ENCODE measurements at places on chromosomes 7 and 10.

DNA sequence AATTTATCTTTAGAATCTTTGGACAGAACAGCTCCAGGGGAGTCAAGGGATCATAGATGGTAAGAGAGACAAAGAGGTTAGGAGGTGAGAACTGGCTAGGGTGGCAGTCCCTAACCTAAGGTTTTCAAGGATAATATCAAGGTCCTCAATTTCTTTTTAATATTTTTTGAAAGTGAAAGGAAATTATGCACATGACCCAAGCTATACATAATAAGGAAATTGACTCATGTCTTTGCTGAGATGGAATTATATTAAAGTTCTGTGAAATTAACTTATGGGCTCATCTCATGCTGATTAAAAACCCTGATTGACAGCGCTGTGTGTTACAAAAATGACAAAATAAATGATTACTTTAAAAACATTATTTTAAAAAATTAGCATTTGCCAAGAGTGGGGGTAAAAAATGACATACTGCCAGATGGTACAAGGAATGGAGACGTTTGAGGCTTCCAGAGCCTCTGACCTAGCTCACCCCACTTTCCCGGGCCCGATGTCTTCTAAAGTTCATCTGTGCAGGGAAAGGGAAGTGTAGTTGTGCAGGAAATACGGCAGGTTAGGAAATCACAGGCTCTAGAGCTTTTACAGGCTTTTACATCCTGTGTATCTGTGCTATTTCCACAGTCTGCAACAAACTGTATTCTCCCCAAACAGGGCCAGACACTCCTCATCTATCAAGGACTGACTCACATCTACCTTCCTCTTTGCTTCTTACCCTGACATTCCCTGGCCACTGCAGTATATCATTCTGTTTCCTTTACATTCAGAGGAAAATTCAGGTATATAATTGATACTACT, 185.6 kb upstream of the PRSS58 start:
- peak; percentile 51 for DNase-seq

- DNase-seq: no peak
Observed at GRCh38 chr10:6592080-6592479, 12.0 kb upstream of the PRKCQ start.

DNA sequence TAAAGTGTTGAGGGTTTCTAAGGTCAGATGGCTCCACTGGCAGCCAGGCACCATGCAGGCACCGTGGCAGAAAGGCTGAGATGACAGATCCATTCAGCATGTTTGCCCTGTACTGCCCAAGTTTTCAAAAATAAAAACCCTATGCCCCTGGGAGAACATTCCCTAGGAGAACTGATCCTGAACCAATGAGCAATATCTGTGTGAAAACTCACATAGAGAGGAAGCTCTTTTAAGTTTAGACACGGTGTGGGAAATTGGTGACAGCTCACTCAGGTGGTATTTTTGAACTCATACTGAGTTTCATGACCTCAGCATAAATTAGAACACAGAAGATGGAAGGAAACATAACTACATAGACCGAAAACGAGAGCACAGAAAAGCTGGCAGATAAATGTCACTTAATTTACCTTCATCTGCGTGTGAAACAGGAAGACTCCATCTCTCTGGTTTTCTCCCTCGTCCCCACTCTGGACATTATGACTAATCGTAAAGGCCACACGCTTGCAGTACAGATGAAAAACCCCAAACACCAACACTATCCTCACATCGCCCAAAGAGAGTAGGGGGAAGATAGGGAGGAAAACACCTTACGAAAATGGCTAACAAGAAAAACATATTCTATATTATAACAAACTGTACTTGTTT, 127.8 kb downstream of the ICA1 start:
- no peak for DNase-seq

DNA sequence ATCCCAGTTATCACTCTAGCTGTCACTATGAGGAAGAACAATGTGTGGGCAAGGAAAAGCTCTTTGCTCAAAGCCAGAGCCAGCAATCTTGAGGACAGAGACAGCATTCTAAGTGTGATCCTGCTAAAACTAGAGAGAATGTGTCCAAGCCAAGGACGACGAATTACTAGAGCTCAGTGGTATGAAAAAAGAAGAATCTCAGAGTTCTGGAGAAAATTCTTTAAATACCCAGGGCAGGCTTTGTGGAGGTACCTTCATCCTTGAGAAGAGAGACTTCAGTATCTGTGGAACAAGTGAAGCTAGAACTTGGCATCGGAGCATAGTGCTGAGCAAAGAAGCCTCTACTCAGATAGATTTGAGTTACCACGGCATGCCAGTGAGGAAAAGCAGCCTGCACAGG, 209.8 kb downstream of the TRIL start:
- DNase-seq: no peak

GRCh38 chr10:86254081-86254480, 112.5 kb downstream of the GRID1 start:
- DNase-seq: no peak

DNA sequence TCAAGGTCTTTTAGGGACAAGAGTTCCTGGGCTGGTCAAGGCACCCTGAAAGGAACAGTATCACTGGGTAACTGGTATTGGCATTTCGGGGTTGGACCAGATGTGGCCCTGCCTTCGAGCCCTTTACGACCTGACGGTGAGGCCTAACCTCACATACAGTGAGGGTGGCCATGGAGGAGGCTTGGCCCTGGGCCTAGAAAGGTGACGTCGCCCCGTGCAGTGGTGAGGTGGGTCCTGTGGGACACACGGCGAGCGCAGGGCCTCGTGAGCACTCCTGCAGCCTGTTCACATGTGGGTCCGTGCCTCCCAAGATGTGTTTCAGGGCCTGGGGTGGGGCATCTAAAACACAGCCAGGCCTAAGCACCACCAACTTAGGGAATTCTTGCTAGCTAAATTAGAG, 36.1 kb downstream of the CRHR2 start:
- no peak for DNase-seq

- peak; percentile 91 for DNase-seq
Observed at GRCh38 chr10:63157845-63158624, 24.9 kb downstream of the NRBF2 start.

- no peak for DNase-seq
Observed at GRCh38 chr7:117077658-117078057, 124.4 kb downstream of the ST7 start.

DNA sequence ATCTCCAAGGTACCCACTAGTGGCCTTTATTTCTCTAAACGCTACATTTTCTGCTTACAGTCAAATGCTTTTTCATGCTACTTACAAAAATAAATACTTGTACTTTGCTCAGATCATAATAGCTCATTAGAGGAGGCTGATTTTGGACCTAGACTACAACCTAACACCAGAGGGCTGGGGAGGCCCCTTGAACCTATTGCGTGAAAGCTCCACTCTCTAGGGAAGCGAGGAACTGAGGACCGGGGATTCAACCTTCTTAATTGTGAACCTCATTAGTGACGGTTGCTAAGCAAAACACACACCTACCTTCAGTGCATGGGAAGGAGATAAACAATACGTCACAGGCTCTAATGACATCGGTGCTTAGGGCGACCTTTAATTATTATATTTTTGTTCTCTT, 92.1 kb downstream of the EBF3 start:
- DNase-seq: no peak

DNA sequence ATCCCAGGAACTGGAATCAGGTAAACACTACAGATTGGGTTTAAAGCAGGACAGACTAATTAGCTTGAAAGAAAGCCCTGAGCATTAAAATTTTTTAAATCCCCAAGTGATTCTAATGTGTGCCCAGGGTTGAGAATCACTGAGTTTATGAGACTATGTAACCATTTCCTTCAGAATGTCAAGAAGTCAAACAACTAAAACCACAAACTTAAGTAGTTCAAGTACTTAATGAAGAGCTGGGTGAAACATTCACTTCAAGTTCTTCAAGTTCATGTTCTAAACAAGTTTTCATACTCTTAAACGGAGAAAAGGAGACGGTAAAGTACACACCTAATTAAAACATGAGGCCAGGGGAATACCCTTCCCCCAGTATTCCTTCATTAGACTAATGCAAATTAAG, 28.2 kb upstream of the TLL2 start:
- no peak for DNase-seq

GRCh38 chr7:12861070-12861469, 173.6 kb downstream of the ARL4A start:
- DNase-seq: no peak

- DNase-seq: no peak
Observed at GRCh38 chr7:94374721-94375566, 19.8 kb upstream of the COL1A2 start.
